ENCODE measurements at places on chromosomes 4 and X.

DNA sequence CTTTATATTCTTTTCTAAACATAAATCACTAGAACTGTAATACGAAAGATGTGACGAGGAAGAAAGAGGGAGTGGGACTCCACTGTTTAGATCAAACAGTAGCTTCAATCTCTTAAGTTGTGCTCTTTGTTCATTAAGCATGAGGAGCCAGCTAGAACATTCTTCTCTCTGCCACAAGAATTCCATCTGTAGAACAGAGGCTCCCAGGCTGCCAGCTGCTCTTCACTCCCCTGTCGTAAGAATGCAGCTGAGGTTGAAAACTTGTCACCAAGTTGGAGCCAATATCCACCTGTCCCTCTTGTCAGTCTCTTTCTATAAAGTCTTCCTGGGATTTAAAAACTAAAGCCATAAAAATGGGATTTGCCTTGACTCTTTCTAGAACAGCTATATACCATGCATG lies 65.0 kb upstream of the SEC24B start:
- DNase-seq = no peak

DNA sequence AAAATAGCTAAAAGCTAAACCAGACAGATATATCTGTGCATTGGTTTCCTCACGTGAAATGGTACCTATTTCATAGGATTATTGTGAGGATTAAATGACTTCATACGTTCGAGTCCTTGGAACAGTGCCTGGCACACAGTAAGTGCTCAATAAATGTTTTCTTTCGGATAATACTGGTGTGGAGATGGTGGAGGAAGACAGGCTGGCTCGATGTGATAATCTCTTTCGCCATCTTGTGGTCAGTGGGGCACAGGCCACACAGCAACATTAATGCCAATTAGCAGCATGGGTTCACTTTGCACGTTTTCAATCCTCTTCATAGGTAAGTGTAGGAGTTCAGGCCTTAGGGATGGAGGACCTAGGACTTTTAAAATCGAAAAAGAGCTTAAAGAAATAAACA lies 9.3 kb downstream of the PAGE4 start:
- no peak for DNase-seq

DNA sequence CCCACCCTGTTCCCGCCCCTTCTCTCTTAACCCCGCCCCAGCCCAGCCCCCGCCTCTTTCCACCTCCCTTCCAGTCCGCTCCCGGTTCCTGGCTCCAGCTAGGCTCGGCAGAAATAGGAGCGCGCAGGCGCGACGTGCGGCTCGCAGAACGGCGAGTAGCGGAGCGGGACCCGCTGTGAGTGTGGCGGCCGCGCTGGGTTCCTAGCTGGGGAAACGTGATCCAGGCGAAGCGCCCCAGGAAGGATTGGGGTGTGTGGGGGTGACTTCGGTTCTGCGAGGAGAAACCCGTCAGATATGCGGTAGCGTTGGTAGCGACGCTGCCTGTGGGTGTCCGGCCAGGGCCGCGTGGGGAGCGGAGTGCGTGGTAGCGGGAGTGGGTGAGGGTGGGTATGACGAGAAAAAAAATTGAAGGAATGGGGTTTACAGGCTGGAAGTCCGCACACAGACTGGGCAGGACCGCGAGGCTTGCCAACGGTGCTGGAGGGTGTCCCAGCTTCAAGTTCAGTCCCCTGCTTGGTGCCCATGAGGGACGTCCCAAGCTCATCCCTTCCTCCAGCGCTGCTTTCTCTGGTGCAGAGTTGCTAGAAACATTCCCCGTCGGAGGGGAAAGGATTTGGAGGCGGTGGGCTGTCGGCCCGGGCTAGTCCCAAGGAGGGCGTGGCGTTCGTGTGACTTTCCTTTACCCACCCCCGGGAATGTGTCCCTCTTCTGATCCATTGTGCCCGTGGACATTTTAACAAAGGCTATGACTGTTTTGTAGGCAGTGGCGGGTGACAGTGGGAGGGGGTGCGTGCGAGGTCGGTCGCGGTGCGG lies at the start of gene PRRG1:
Gene PRRG1 (plus strand): TSS at position 144 of the 813 bp plus-strand sequence. CDS start 56,886 bp downstream, outside the sequence.
- DNase-seq = peak; percentile 88

DNA sequence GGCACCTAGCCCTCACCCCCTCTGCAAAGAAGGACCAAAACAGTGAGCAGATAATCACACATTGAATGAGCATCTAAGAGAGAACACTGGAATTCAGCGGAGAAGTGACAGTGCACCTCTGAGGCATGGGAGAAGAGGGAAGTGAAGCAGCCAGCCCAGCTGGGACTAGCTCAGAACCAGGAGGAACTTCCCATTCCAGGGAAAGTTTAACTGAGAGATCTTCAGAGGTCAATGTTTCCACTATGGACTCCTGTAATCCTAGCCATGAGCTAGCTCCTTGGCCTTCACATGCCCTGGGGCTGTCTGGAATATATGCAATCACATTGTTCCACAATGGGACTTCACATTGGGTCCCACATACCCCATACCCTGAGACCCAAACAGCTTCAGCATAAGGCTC lies 24.4 kb downstream of the TLR6 start:
- DNase-seq = no peak

GRCh38 chr4:53450773-53451172 lies 73.3 kb downstream of the FIP1L1 start:
- DNase-seq = no peak

DNA sequence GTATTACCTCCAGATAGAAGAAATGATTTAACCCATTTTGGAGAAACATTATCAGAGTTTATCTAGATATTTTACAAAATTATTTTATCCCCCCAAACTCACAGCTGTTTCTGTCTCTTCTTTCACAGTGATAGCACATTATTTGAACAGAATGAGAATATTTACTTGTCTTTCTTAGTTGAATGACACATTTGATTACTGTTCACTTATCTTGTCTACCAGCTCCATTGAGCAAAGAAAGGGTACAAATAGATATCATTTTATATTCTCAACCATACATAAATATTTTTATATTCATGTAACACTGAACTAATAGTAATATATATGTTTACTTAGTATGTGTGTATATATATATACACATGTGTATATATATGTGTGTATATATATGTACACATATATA lies 364.2 kb downstream of the GALNTL6 start:
- no peak for DNase-seq

DNA sequence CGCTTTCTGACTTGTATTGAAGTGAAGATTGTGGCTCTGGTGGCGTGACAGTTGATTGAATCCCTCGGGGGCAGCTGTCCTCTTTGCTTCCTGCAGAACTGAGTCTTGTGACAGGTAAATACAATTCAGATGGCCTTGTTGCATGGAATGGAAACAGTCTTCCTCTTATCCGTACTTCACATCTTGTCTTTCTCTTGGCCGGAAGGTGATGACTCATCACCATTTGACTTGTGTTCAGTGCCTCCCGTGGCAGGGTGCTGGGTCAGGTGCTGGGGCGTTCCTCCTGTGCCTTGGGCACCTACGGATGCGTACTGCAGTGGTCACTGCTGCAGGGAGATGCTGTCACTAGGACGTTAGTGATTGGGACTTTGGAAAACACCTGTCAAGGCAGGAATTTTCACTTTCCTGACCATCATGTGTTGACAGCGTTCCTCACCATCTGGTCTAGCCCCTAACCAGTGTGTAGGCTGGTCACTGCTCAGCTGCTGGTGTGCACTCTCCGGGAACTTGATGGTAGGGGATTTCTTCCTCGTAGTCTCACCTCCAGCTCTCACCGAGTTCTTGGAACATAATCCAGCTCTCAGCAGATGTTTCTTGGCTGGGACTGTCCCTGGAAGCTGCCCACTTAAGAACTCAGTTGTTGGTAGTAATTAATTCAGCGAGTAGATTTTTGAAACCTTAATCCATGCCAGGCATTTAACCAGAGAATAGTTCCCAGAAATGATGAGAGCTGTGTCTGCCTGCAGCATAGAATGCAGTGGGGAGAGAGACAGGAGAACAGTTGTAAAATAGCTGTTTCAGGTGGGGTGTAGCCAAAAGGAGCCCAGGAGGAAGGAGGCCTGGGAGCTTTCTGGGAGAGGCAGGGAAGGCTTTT lies 7.2 kb downstream of the TBC1D14 start:
- DNase-seq = no peak

DNA sequence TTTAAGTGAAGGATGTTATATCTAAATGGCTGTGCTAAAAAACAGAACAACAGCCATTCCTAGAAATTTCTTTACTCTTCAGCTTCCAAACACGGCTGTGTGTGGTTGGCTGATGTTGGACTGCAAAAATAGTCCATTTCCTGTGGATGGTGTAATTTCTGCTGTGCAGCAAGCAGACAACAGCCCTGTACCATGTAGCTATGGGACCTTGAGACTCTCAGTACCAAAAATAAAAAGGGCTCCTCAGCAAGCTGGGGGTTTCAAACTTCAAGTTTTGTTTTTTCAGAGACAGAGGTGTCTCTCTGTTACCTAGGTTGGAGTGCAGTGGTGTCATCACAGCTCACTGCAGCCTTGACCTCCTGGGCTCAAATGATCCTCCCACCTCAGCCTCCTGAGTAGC lies 18.1 kb downstream of the CD40LG start:
- no peak for DNase-seq

DNA sequence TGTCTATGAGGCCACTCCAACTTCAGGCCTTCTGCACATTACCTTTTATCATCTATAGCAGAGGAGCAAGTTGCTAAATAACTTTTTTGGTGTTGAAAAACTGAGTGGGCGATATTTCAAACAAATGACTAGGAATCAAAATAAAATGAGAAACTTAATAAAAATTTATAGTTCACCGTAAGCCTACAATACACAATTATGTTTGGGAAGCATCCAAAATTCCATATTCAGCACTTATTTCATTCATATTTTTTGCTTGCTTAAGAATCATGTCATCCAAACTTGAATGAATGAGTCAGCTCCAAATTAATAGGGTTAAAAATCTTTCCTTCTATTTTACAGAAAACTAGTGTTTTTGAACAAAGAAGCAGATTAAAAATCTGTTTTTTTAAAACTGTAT lies 119.1 kb downstream of the SH3RF1 start:
- DNase-seq = no peak

DNA sequence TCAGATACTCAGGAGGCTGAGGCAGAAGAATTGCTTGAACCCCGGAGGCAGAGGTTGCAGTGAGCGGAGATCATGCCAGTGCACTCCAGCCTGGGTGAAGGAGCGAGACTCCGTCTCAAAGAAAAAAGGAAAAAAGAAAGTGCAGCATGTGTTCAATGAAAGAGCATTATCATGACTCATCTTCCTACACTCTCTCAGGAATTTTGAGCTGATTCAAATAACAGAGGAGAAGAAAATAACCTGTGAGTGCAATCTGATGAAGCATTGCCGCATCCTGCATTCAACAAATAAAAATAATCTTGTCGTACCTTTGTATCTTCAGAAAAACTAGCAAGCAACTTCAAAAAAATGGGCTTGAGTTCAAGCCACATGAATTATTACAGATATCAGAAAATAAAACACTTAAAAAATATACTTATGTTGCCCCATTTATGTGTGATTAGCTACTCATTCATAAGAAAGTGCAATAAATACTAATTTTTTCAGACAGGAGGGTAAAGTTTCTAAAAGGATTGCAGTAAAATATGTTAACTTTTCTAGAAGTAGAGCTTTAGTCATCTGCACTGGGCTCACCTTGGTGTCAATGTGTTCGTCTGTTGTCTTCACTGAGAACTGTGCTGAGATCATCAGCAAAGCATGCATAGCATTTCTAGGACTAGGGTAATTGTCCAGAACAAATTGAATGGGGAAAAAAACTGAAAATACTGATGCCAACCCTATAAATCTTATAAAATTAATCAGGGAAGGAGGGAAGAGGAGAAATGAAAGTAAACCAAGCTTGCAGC lies 90.4 kb upstream of the VCX3B start:
- no peak for DNase-seq

GRCh38 chrX:133544115-133544514 lies 128.8 kb upstream of the GPC4 start:
- no peak for DNase-seq

Data from left hindlimb (tissue), 1 donor.